Activated CD8-positive, alpha-beta memory T cell treated with anti-CD3 and anti-CD28 coated beads for 36 hours (primary cell): ENCODE measurements at places on chromosomes 12 and 14. TPM values are rescaled to one million over a fixed set of nuclear protein-coding genes. Genes with fewer than 3 reads are reported as not detected.

Gene ATL1
- total RNA-seq: 0.53 TPM

Gene KIF5A
- total RNA-seq: 1.7 TPM

Gene UBE3B
- 33.7 TPM for total RNA-seq

Gene SOAT2
- 1.5 TPM for total RNA-seq

Gene GPR135
- 1.2 TPM for total RNA-seq

Gene CSRNP2
- total RNA-seq: 17.3 TPM

Gene IL26
- total RNA-seq: 1.2 TPM

Gene COL2A1
- total RNA-seq: not detected

Gene SERPINA5
- not detected for total RNA-seq

Gene SART3
- 89.0 TPM for total RNA-seq

Gene TSPAN8
- total RNA-seq: not detected

Gene POU6F1
- 9.9 TPM for total RNA-seq

Gene BATF
- total RNA-seq: 122 TPM

Gene MBIP
- 26.8 TPM for total RNA-seq

Gene TAS2R10
- total RNA-seq: 0.36 TPM

Gene SRRM4
- not detected for total RNA-seq

Gene CYP27B1
- total RNA-seq: 10.8 TPM
